ENCODE measurements at places on chromosomes 4 and X.

DNA sequence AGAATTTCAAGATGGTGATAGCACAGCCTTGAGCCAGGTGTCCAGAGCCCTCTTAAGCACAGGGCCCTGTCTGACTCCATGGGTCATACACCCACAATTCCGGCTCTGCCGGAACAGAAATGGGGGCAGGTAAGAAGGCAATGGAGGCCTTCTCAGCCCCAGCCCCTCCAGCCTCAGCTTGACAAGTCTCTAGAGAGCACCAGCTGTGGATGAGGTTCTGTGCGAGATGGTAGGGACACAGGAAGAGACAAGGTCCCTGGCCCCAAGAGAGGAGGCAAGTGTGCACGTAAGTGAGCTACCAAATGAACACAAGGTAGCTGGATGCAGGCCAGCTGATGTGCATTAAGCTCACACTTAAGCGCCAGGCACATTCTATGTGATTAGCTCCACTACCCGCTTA, 2.4 kb upstream of the PRRG3 start:
- no peak for DNase-seq

- no peak for DNase-seq
Measured at GRCh38 chrX:104370089-104370488, 115.4 kb upstream of the ESX1 start.

DNA sequence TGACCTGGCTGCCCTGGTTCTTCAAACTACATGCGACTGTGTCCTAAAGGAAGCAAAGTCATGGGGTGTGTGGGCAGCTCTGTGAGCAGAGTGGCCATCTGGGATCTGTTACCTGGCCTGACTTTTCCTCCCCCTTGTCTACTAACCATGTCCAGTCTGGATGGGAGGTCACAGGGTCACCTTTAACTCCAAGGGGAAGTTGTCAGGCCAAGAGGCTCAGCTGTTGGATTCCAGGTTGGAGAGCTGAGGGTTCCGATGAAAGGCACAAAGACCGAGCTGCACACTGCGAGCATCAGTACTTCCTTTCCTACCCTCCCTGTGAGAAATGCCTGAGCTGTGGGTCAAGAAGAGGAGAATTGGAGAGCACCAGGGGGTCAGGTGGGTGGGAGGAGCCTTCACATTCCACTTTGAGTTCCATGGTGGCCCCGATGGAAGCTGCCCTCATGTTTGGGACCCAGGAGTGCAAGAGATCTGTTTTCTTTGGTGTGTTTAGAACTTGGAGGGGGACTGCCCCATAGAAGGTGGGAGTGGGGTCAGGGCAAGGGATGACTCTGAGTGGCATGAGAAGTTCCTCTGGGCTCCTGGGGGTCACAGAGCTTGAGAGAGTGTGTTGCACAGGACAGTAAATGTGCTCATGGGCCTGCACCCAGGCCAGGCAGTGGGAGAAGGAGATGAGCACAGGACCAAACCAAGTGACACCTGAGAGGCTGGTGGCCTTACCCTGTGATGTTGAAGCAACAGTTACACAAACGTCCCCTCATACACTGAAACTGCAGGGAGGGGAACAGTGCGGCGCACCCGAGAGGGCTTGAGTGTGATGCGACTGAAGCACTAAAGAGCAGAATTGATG, 36.2 kb downstream of the RGS12 start:
- DNase-seq: no peak

DNA sequence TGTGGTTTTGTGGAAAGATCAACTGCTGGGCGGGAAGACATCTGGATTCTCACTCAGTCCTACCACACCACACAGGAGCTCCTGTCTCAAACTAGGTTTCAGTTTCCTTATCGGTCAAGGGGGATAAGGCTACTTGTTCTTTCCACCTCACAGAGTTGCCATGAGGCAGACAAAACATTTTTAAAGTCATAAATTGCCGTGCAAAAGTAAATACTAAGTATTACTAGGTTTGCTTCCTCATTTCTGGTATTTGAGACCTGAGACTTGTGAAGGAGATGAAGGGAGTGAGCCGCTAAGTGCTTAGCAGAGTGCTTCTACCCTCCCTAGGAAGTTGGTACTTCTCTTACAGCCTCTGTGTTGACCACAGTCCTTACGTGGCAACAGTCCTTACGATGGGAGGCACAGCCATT, 1.5 kb downstream of the LAP3 start:
- no peak for DNase-seq

DNA sequence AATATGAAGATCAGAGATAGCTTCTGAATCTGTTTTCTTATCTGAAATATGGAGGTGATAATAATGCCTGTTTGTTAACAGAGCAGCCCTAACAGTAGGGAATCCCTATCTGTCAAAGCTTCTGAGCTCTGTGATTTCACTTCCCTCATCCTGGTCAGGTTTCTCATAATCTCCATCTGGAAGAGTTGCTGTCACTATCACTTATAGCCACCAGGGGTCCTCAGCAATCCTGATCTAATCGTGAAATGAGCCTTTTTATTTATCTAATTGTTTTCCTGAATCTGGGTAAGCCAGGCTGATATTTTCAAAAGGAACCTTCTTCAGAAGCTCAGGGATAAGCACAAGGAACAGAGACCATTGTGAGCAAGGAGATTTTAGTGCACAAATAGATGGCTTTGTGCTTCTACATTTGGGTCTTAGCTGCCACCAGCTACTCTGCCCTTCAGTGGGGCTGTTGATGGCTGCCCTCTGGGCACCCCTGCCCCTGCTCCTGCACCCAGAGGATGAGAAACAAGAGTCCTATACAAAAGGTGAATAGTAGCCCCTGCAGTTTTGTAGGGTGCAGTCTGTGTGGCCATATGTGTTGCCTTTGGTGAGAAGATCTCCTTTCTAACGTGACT, 196.4 kb upstream of the RADX start:
- no peak for DNase-seq

DNA sequence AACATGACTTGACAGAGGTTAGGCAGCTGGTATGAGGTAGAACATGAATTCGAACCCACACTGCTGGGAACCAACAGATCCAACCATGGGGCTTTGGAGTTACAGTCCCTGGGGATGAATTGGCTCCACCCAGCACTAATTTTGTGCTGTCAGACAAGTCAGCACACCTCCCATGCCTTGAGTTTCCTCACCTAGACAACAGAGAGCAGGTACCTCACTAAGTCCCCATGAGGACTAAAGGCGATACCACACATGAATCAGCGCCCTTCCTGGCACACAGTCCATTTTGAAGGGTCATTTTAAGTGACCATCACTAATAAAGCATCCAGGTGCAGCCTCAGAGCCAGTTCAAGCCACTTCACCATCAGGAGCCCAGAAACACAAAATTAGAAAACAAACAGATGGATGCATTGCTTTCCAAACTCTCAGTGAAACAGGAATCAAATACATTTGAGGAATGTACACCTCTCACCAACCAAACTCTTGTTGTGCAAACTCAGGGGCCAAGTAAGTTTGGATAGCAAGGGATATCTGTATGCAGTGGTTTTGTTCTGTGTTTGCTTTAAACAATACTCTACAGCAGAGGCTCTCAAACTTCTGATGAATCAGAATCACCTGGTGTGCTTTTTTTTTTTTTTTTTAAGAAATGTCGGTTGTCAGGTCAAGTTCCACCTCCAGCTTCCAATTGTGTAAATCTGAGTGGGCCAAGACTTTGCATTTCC, 10.1 kb downstream of the IDS start:
- no peak for DNase-seq

DNA sequence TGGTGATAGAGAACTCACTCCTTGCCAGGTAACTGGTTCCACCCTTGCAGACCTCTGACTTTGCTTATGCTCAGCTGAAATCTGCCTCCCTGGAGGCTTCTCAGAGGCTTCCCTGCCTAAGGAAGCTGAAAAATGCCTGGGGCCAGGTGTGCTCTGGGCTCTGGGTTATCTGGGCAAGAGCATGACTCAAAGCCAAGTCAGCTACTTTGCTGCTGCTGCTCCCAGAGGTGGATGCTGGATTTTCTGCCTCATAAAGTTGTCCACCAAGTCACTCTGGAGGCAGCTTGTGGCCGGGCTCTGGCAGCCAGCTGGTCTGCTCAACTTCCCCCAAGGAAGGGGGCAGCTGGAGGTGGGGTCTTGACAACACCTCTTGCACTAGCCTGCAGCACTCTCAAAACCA, 132.7 kb downstream of the PJA1 start:
- DNase-seq: no peak
